ENCODE measurements at places on chromosomes 2 and 18.

- DNase-seq: no peak
These were observed 3.5 kb upstream of the RNU4ATAC start for GRCh38 chr2:121527009-121527682.

DNA sequence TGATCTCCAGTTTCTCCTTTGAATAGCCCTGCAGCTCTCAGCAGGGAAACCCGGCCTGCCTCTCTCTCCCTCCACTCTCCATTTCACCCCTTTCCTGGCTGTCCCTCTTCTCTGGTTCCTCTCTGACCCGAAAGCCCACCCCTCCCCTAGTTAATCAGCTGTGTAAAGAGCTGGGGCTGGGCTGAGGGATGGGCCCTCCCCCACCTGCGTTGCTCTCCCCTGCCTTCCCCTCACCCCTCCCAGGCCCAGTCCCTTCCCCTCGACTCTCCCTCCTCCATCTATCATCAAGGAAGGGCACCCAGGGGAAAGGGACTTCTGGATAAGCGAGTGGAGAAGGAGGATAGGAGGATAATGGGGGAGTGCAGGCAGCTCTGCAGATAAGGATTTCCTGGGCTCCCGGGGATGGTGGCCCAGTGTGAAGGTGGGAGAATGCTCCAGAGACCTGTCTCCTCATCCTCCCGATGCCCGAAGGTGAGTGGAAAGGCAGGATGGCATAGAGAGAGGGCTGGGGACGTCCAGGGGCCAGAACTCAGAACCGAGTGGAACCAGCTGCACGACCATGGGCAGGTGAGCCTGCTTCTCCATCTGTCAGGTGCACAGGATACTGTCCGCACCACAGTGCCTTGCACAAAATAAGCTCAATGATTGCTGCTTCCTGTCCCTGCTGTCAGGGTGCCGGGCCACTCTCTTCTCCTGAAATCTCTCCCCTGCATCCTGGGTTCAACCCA is 12.0 kb downstream of the SLC30A3 start:
- DNase-seq: no peak

- DNase-seq: no peak
These were observed 1.4 kb downstream of the LAMA1 start for GRCh38 chr18:7116001-7116730.

GRCh38 chr2:220601674-220602073 is 970.4 kb downstream of the EPHA4 start:
- no peak for DNase-seq

DNA sequence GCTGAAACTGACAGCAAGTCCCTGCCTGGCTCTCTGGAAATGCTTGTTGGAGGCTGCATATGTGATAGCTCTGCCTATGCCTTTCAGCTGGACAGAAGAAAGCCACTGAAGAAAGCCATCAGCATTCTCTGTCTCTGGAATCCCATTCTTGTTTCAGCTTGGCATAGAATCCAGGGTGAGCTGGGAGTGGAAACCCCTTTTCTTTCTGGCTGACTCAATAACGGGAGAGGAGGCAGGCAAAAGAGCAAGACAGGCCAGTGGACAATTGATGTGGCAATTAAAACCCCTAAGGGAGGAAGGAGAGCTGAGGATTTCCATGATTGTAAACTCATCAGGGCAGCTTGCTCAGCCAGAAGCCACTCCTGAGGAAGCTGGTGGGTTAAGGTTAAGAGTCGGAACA is 208.1 kb downstream of the CLIP4 start:
- DNase-seq: no peak

- DNase-seq: no peak
These were observed 50.8 kb downstream of the GRB14 start for GRCh38 chr2:164570475-164570874.

DNA sequence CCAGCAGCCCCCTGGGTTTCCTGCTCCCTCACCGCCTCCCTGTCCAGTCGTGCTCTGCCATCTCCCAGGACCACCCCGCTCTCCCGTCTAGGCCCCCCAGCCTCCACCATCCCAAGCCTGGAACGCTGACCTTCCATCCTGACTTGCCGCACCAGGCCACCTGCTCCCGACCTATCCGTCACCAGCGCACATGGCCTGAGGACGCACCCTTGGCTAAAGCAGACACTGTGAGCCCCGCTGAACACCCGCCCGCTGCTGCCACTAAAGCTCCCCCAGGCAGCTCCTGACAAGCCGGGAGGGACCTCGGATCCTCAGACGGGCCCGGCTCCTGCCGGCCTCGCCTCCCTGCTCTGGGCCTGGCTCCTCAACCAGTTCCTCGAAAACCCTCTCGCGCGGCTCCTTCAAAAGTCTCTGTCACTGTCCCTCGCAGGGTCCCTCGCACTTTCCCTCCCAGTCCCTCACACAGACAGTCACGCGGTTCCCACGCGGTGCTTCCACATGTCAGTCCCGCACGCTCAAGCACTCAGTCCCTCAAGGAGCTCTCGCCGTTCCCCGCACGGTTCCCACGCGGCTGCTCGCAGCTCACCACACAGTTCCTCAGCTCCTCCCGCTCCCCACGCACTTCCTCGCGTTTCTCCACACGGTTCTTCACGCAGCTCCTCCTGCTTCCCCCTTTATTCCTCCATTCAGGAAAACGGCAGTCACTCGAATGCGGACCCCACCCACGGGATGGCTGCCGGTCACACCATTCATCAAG is 42.4 kb downstream of the KIF1A start:
- DNase-seq: no peak

- no peak for DNase-seq
These were observed 111.3 kb downstream of the PLCL1 start for GRCh38 chr2:197915548-197916265.

DNA sequence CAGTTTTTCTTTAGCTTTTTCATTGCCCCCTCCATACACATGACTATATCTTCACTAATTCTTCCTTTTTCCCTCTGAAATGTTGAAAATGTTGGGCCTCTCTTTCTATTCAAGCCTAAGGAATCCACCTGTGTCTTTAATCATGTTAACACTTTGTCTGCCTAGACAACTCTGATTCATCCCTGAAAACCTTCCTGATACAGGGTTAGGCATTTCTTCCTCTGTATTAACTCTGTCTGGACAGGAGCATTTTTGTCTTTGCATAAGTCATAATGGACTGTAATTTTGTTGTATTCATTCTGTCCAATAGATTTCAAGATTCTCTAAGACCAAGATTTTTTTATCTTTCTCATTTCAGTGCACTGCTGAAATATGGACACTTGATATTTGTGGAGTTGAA is 297.3 kb downstream of the IKZF2 start:
- no peak for DNase-seq

- DNase-seq: no peak
These were observed 466.0 kb downstream of the RIT2 start for GRCh38 chr18:42649331-42650035.

DNA sequence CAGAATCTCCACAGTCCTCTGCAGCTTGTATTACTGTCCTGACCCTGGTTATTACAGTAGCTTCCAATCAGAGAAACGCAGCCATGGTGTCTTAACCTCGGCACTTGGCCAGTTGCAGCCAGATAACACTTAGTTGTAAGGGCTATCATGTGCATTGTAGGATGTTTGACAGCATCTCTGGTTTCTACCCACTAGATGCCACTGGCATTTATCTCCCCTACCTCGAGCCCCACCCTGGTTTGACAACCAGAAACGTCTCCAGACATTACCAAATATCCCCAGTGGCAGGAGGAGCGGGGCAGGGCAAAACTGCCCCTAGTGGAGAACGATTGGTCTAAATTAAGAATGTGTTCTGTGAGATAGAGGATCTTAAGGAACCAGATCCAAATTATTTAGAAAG is 13.1 kb downstream of the DSG2 start:
- DNase-seq: no peak

DNA sequence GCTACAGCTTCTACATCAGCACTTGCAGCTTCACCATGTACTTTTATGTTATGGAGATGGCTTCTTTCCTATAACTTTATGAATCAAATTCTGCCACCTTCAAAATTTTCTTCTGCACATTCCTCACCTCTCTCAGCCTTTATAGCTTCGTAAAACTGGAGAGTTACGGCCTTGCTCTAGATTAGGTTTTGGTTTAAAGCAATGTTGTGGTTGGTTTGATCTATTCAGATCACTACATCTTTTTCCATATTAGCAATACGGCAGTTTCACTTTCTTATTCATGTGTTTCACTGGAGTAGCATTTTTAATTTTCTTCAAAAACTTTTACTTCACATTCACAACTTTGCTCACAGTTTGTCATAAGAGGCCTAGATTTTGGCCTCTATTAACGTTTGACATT is 242.9 kb upstream of the GYPC start:
- no peak for DNase-seq

DNA sequence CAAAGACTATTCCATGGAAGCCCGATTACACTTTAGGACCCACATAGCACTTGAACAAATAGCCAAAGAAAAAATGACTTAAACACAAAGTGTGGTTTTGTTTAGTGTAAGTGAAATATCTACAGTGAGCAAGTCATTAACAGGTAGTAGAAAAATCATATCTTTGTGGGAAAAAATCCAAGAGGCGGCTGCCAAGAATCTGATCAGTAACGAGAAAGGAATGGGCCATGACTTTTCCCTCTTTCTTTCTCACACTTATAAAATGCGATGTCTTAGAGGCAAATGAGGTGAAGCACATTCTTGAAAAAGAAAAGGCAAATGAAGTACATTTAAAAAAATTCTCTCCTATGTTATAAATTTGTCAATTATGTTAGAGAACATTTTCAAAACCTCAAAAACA is 12.9 kb upstream of the GEMIN6 start:
- DNase-seq: no peak

- DNase-seq: no peak
These were observed 29.3 kb downstream of the MBP start for GRCh38 chr18:77103187-77103850.

- no peak for DNase-seq
These were observed 358.5 kb downstream of the ALK start for GRCh38 chr2:29562896-29563295.

- DNase-seq: peak; percentile 7
These were observed 19.2 kb upstream of the IL36G start for GRCh38 chr2:112958428-112959108.

- no peak for DNase-seq
These were observed 2.5 kb downstream of the REL start for GRCh38 chr2:60883896-60884295.

GRCh38 chr2:79700651-79701050 is 187.8 kb downstream of the CTNNA2 start:
- no peak for DNase-seq

- peak; percentile 89 for DNase-seq
These were observed 3.3 kb upstream of the SPRED2 start for GRCh38 chr2:65435625-65436168.

DNA sequence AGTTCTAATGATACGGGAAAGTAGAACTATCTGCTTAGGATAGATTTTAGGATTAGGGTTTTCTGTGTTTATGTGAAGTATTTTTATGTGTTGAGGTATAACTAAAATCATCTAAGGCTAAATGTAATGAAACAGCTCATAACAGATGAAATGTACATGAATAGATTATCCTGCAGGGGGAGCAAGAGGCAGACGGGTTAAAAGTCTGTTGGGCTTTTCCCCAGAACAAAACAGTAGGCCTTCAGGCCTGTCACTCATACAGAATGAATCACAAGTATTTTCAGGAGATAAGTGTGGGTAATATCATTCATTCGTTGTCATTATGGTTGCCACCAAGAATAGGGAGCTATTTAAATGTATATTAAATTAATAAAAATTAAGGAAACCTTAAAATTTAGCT is 107.9 kb upstream of the IL1R2 start:
- DNase-seq: no peak

DNA sequence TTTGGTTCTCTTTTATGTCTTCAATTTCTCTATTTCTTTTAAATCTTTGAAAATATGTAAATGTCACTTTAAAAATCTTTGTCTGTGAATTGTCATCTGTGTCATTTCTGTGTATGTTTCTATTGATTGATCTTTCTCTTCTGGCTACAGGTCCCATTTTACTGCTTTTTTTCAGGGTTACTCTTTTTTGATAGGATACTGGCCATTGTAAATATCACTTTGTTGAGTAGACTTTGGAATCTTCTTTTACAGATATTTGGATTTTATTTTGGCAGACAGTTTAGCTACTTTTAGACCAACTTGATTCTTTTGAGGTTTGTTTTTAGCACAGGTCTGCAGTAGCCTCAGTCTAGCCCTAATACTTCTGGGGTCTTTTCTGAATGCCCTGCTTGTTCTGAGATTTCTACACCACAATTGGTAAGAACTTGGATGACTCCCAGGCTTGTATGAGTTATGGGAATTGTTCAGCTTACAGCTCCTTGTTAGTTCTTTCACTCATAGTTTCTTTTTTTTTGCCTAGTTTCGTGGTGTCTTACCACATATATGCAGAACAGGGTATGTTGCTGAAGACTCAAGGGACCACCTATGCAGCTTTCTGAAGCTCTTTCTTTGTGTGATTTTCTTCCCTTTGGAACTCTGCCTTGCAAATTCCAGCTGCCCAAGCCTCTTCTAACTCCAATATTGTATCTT is 122.2 kb downstream of the QPCT start:
- DNase-seq: no peak

DNA sequence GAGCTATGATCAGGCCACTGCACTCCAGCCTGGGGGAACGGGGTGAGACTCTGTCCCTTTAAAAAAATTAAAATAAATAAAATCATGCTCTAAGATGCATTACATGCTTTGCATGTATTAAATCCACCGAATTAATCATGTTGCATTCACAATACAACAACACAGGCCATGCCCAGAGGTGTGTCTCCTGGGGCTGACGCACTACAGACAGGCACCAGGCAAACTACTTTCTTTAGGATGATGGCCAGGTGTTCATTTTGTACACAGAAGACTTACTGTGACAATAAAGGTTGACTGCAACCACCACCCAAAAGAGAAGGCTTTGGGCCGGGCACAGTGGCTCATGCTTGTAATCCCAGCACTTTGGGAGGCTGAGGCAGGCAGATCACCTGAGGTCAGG is 226.8 kb upstream of the PXDN start:
- no peak for DNase-seq

- DNase-seq: no peak
These were observed 81.4 kb upstream of the RASGRP3 start for GRCh38 chr2:33395034-33395433.

- DNase-seq: no peak
These were observed 125.8 kb downstream of the C1D start for GRCh38 chr2:67936969-67937368.

- DNase-seq: no peak
These were observed 96.7 kb upstream of the CDH20 start for GRCh38 chr18:61236356-61237057.

DNA sequence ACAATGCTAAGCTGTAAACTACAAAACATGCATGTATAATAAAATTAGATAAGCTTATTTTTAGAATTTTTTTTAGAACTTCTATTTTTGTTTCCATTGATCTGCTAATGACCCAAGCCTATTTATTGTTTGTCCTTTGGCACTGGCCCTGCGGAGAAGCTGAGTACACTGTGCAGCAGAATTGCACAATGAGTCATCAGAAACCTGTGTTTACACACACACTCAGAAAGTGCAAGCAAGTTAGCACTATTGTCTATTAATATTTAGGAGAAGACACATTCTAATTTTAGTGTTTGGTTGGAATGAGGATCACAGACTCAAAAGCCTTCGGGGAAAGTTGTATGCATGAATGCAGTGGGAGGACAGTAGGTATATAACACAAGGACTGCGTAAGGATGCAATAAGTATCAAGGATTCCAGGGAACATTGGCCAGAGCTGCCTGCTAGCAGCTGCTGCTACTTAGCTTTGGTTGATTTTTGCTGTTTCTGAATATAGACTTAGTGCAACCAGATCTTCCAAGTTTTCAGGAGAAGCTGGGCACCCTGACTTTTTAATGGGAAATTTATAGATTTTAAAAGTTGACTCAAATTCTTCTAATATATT is 128.2 kb downstream of the KCNH7 start:
- no peak for DNase-seq

All from substantia nigra (tissue), 51 donors.